ENCODE measurements at places on chromosomes 12 and 14. TPM values are rescaled to one million over a fixed set of nuclear protein-coding genes. Genes with fewer than 3 reads are reported as not detected.

The LTB4R2 gene
- total RNA-seq: 15.4 TPM

- DNase-seq: no peak
Observed at GRCh38 chr14:38262844-38263243, 7.0 kb upstream of the CLEC14A start.

- no peak for DNase-seq
Observed at GRCh38 chr14:104937161-104937560, 12.5 kb downstream of the PLD4 start.

- no peak for DNase-seq
Observed at GRCh38 chr12:75491169-75491568, 10.6 kb downstream of the GLIPR1 start.

Measured in HCT116 (cell line).